Esophagus squamous epithelium (tissue), 5 donors: ENCODE measurements at places on chromosomes 11 and 22.

DNA sequence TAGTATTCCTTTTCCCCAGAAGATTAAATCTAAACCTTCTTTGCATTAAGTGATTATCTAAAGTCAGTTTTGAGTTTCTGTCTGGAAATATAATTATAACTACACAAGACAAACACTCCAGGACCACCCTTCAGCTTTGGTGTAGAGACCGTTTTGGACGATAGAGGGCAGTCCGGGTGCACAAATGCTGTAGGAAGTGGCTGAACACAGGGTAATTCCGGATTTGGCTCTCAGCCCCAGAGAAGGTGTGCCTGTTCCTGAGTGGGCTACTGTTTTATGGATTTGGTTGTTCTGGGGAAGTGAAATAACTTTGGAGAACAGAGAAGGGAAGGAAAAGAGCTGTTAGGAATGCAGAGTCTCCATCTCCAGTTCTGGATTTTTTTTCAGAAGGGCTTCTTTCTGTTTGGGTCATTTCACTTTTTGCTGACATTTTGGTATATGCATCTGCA lies 14.8 kb downstream of the EXT2 start:
- no peak for DNase-seq

- DNase-seq = no peak
Measured at GRCh38 chr11:63670433-63671321, 499 bp downstream of the ATL3 start.

- no peak for DNase-seq
Measured at GRCh38 chr11:10197091-10197490, 96.9 kb downstream of the SBF2 start.

GRCh38 chr22:21975854-21976345 lies 6.7 kb downstream of the TOP3B start:
- no peak for DNase-seq

- DNase-seq = no peak
Measured at GRCh38 chr11:30561691-30562415, 24.3 kb downstream of the MPPED2 start.

- DNase-seq = no peak
Measured at GRCh38 chr11:115126092-115126491, 378.1 kb downstream of the CADM1 start.

DNA sequence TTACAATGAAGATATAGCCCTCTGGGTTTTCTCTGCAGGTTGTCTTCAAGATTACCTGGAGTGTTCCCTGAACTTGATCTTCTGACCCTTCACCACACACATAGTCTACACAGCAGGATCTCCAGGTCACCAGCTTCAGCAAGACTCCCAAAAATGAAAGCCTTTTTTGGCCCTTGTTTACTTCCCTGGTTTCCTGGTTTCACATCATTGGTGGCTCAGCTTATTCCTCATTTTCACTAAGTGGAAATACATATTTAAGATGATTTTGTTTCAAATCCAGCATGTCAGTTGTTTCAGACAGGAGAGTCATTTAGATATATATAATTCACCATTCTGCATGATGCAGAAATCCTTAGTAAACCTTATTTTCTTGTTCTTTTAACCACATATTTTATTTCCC lies 41.6 kb upstream of the MPEG1 start:
- DNase-seq = no peak

DNA sequence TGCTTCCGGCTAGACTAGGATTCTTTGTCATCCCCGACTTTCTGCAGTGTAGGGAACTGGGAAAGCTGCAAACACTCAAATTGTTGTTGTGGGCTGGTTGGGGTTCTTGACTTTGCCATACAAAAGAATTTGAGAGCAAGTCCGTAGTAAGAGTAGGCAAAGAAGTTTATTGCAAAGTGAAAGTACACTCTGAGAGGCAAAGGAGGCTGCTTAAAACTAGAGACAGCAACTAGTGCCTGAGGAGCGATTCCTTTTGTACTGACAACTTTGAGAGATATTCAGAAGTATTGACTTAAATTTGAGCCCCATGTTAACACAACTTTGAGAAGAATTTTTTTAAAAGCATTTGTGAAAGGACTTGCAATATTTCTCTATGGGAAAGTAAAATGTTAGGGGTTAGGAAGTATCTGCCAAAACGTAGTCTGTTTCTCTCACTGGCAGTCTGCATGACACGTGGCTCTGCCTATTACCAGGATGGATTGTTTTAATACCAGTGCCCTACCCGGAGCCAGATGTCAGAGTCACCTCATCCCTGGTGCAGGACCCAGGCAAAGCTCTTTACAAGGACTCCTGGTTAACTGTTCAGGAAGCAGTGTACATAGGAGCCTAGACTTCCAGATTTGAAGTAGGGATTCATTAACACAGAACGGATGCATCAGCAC lies 85.0 kb upstream of the CLPB start:
- no peak for DNase-seq

DNA sequence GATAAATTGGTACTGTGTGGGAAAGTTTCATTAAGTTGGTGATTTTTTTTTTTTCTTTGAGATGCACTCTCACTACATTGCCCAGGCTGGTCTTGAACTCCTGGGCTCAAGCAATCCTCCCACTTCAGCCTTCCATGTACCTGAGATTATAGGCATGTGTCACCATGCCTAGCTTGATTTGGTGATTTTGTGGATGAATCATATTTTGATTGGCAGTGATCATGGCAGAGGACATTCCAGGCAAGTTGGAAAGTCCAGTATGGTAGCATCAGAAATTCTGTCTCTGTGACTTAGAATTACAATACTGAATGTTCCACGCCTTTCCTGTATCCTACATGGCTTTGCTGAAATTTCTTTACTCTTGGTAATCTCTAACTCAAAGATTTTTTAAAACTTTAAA lies 49.4 kb downstream of the HORMAD2 start:
- no peak for DNase-seq

- DNase-seq = no peak
Measured at GRCh38 chr11:112871909-112872500, 89.2 kb upstream of the NCAM1 start.

DNA sequence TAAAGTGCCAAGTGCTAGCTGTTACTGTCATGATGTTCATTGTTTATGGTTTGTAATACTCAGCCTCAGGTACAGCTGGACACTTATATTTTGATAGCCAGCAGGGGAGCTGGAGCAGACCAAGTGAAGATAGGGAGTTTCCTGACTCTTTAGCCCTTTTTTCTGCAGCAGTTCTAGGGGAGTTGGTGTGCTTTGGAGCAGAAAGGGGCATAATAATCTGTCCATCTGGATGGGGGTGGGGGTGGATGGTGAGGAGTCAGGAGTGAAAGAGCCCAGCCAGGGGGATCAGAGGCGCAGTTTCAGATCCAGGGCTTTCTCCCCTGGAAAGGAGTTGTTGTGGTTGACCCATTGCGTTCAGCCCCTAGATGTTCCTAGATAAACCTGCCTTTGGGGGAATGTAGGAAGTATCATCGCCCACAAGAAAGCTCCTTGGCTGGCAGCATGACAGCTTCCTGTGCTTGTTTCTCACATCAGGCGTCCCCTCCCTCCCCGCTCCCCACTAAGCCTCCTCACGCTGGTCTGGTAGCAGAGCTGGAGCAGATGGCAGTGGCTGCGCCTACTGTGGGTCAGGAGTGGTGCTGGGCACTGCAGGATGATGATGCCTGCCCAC lies 41.9 kb downstream of the MED15 start:
- DNase-seq = no peak
